ENCODE measurements at places on chromosomes 7 and 10.

GRCh38 chr10:9868499-9868898 is 1149.2 kb upstream of the CELF2 start:
- no peak for DNase-seq

DNA sequence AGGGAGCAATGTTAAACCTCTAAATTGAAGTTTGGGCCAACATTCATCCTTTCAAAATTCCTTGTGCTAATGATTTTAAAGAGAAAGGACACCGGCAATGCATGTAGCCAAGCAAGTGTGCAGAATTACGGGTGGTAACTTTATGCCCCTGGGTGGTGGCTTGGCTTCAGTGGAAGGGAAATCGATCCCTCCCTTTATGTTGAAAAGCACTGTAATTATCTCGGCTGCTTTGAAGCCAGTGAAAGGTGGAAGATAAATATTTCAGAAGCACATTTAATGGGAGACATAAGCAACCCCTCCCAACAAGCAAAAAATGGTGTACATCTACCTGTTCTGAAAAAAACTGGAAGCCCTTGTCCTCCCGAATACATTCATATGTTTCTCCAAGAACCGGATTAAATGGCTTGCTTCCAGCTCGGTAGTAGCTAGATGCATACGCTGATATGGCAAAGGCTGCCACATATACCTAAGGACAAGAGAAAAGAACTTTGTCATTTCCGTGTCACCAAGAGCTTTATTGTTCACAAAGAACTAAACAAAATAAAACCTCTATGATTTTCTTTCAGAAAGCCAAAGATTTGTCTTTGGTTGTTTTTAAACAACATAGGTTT is 73.3 kb upstream of the GSDME start:
- DNase-seq = no peak

GRCh38 chr7:139655305-139655704 is 122.5 kb downstream of the HIPK2 start:
- DNase-seq = no peak

GRCh38 chr10:84267503-84268126 is 22.8 kb downstream of the RGR start:
- DNase-seq = peak; percentile 67

DNA sequence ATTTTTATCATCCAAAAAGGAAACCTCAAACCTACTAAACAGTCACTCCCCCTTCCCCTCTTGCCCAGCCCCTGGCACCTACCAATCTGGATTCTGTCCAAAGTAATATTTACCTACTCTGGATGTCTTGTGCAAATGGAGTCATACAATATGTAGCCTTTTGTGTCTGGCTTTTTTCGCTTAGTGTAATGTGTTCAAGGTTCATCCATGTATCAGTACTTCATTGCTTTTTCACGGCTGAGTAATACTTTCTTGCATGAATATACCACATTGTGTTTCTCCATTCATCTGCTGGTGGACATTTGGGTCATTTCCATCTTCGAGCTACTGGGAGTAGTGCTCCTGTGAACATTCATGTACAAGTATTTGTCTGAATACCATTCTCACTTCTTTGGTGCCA is 113.6 kb downstream of the EEPD1 start:
- no peak for DNase-seq

GRCh38 chr7:31410265-31410664 is 69.7 kb upstream of the NEUROD6 start:
- DNase-seq = no peak

- no peak for DNase-seq
Observed at GRCh38 chr10:88541116-88541626, 41.9 kb downstream of the RNLS start.

DNA sequence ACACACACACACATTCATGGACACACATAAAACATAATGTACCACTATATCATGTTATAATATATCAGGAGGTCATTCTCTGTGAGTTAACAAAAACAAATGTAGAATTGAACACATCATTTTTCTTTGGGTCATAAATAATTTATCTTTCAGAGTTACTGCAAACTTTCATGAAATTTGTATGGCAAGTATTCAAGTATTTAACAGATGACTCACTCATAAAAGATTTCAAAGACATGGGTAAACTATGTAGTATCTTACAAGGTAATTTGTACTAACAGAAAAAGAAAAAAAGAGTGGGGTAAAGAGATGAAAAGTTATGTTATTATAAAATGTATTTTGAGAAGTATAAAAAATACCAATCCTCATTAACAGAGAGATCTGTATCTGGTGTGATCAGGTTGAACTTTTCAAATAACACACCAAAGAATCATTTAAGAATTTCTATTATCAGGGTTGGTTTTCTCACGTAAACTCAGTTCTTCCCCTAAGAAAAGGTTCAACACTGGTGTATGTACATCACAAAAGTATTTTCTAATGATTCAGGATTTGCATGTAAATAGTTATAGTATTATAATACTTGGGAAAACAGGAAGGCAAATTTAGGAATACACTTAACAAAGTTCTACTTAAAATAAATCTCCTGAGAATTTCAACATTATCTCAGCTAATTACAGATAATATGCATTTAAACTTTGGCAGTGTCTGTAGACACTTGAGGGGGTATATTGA is 933.1 kb upstream of the LRRN3 start:
- no peak for DNase-seq

- no peak for DNase-seq
Observed at GRCh38 chr7:127810696-127811660, 159.0 kb downstream of the SND1 start.

DNA sequence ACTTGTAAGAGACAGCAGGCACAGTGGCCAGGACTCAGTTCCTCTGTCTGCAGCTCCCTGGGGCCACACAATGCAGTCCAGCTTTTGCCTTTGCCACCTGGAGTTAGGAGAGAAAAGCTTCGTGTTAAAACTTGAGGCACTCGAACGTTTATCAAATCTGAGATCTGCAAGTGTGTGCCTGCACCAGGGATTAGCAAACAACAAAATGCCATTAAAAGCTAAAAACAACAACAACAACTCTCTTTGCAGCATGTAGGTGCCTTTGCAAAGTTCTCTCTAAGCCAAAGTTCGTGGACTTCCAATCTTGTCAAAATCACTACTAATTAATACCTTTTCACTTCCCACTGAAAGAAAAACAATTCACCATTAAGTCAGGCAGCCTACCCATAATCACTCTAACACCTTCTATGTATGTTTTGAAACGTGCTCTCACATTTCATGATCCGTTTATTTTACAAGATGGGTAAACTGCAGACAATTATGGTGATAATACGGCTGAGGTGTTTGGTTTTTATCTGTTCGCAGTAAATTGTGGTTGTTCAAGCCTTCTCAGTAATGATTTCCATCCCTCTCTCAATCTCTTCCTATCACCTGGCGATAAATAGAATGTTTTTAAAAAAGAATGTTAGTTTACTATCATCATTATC is 36.2 kb upstream of the SDK1 start:
- no peak for DNase-seq

DNA sequence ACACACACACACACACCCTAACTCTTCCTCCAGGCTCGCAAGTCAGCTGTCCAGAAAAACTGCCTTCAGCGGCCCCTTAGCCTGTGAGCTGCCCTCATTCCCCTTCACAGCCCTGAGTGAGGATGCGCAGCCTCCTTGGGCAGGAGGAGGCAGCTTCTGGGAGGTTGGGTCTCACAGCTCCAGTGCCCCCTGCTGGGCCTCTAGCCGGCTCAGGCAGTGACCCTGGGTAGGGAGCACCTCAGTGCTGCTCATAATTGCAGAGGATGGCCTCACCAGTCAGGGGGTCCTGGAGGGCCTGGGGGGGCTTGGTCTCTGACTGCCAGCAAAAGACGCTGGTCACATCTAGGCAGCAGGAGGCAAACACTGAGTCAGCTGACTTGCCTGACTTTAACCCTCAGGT is 43.7 kb downstream of the ZNF273 start:
- DNase-seq = peak; percentile 3

DNA sequence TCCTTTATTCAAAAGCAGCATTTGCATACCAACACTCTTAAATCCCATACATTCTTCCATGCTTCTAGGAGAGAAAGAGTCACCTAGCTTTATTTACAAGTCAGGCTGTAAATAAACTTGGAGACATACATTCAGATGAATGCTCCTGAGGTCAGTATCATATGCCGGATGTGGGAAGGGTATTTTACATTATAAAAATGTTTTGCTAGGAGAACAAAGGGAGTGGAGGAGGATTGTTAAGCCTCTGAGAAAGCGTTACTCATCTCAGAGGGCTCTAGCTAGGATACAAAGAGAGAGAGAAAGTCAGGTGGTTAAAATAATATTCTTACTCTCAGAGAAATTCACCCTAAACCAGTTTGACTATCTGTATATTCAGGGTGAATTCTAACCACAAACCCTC is 300.9 kb upstream of the NPSR1 start:
- DNase-seq = no peak

DNA sequence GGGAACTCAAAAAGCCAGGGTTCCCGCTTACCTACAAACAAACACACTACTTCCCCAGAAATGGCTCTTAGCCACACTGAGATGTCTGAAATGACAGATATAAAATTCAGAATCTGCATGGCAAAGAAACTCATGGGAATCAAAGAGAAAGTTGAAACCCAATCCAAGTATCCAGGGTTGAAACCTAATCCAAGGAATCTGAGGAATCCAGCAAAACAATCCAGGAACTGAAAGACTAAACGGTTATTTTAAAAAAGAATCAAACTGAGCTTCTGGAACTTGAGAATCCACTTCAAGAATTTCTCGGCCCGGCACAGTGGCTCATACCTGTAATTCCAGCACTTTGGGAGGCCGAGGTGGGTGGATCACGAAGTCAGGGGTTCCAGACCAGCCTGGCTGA is 568.8 kb downstream of the POM121L12 start:
- no peak for DNase-seq

- DNase-seq = peak; percentile 14
Observed at GRCh38 chr10:44030132-44030531, 354.8 kb downstream of the CXCL12 start.

GRCh38 chr10:100347568-100348195 is 649 bp downstream of the SCD start:
- DNase-seq = no peak
